B cell (primary cell): ENCODE measurements at places on chromosomes 7 and 10. TPM values are rescaled to one million over a fixed set of nuclear protein-coding genes. Genes with fewer than 3 reads are reported as not detected.

- DNase-seq: no peak
These were observed 75.6 kb downstream of the SNX10 start for GRCh38 chr7:26367219-26367711.

DNA sequence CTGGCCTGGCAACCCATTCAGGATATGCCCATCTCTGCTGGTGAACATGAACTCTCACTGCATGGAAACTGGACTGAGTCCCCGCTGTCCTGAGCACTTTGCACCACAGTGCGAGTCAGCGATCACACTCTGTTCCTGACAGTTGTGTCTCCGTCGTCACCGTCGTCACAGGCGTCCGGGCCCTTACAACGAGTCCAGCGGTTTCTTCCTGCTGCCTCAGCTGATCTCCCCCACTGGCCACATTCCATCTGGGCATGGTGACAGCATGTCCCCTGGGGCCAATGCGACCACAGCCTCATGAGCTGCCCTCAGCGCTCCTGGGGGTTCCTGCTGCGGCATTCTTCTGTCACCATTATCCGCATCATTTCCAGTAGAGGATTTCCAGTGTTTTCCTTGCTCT, 76.8 kb upstream of the KLF6 start:
- no peak for DNase-seq

- DNase-seq: peak; percentile 38
These were observed 82.4 kb upstream of the NME8 start for GRCh38 chr7:37765872-37766525.

- no peak for DNase-seq
These were observed 8.2 kb downstream of the PRXL2A start for GRCh38 chr10:80416479-80417098.

GRCh38 chr10:128044961-128045832, 81.0 kb downstream of the MKI67 start:
- no peak for DNase-seq

- no peak for DNase-seq
These were observed 186.5 kb upstream of the BET1 start for GRCh38 chr7:94190599-94191061.

The ATOH7 gene
- not detected in 2 replicates for total RNA-seq

The LIPK gene
- total RNA-seq: not detected in 2 replicates

The HOGA1 gene
- not detected in 2 replicates for total RNA-seq
